CD4-positive, alpha-beta T cell treated with Interleukin-2 at 100 ng/mL for 4 hours (primary cell): ENCODE measurements at places on chromosomes 6 and 20.

DNA sequence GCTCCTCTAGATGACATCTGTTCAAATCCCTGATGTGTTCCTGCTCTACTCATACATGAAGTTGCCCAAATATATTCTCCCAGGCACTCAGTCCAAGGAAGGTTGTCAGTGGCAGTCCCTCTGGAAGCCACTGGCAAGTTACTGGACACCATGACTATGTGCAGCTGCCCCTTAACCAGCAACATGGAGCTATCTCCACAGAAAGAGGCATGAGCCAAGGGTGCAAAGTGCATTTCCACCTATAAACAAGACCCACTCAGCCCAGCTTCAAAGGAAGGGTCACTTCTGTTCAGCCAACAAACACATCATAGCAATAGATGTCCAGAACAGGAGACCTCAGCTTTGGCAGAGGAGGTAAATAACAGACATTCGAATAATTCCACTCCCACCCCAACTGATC, 217.6 kb upstream of the PMEPA1 start:
- DNase-seq = no peak

GRCh38 chr6:17621003-17621402, 20.9 kb downstream of the FAM8A1 start:
- DNase-seq = no peak

DNA sequence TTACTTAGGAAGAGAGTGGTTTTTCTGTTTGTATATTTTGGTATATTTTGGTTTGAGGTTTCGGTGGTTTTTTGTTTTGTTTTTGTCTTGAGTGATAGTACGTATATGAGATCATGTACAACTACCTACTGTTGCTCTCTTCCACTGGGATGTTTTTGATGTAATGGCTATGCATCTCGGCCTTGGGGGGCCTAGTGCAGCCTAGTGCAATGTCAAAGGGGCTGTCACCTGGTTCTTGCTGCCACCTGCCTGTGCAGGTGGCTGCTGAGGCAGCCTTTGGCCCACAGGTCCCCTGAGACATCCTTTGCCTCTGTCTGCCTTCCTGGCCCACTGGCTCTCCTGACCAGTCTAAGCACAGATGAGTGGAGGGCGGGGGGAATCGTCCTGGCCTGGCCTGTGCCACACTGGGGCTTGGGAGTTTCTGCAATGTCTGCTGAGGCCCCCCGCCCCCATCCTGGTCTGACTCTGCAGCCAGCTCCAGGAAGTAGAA, 546.6 kb downstream of the CD83 start:
- DNase-seq = peak; percentile 17

- no peak for DNase-seq
These were observed 3.6 kb upstream of the PRL start for GRCh38 chr6:22300273-22300998.

GRCh38 chr6:150001295-150002008, 23.9 kb downstream of the RAET1L start:
- DNase-seq = peak; percentile 18

GRCh38 chr6:100952006-100952405, 70.9 kb upstream of the ASCC3 start:
- no peak for DNase-seq

- no peak for DNase-seq
These were observed 406.3 kb downstream of the EPHA7 start for GRCh38 chr6:93013054-93013453.

GRCh38 chr6:89993411-89993810, 99.1 kb downstream of the GJA10 start:
- no peak for DNase-seq

DNA sequence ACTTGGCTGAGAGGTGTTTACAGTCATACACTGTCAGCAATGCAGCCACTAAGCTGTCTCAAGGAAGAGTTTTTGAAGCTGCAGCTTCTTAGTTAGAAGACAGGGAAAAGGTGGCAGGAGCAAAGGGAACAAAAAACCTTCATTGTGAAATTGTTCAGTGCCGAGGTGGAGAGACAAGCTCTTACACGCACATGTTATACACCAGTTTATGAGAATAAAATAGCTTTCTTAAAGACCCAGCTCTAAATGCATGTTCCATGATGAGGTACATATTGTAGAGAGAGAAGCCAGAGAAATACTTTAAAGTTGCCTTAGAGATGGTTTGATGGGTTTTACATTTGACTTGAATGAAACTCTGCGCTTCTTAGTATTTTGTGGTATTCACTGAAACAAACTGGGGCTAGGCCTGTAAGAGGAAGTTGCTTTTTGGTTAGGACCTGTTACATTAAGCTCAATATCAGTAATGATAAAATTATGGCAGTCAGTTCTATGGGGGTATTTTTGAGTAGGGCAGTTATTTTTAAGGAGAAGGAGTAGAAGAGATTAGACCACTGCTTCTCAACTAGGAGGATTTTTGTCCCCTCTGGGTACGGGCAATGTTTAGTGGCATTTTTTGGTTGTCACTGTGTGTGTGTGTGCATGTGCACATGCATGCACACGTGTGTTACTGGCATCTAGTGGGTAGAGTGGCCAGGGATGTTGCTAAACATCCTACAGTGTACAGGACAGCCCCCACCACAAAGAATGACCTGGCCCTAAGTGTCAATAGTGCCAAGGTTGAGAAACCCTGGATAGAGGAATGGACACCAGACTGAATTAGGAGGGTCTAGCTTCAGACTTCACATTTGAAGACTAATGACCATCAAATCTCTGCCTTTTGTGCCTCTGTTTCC, 9.8 kb downstream of the NEDD9 start:
- DNase-seq = peak; percentile 57
